ENCODE measurements at places on chromosomes 7 and 10. TPM values are rescaled to one million over a fixed set of nuclear protein-coding genes. Genes with fewer than 3 reads are reported as not detected.

PLOD3 gene
- total RNA-seq, result 126 TPM

CDH23 gene
- total RNA-seq, result not detected

CNNM1 gene
- total RNA-seq, result 1.6 TPM

ZSWIM8 gene
- total RNA-seq, result 61.5 TPM

SP4 gene
- total RNA-seq, result 4.7 TPM

MACC1 gene
- 0.11 TPM for total RNA-seq

C7orf25 gene
- 11.1 TPM for total RNA-seq

MMD2 gene
- total RNA-seq, result not detected

LEP gene
- 0.22 TPM for total RNA-seq

GNAI1 gene
- 30.7 TPM for total RNA-seq

COL13A1 gene
- 17.3 TPM for total RNA-seq

ATRNL1 gene
- total RNA-seq, result not detected

CYP26A1 gene
- not detected for total RNA-seq

GRID2IP gene
- total RNA-seq, result not detected

ASB10 gene
- not detected for total RNA-seq

PNLIPRP1 gene
- total RNA-seq, result not detected

KCP gene
- not detected for total RNA-seq

HEPACAM2 gene
- not detected for total RNA-seq

ZNF467 gene
- not detected for total RNA-seq

CALHM3 gene
- not detected for total RNA-seq

CPA4 gene
- total RNA-seq, result 16.7 TPM

ACADSB gene
- total RNA-seq, result 3.7 TPM

KNDC1 gene
- total RNA-seq, result 0.54 TPM

PKD2L1 gene
- not detected for total RNA-seq
